Stimulated activated naive CD8-positive, alpha-beta T cell treated with anti-CD3 and anti-CD28 coated beads, Interleukin-15, Interleukin-2, amounts not matched to agents 100 U/mL and 50 U/mL, for 24 hours (primary cell): ENCODE measurements at places on chromosomes 7 and 10.

- DNase-seq: no peak
Measured at GRCh38 chr10:8112230-8112905, 57.9 kb downstream of the GATA3 start.

DNA sequence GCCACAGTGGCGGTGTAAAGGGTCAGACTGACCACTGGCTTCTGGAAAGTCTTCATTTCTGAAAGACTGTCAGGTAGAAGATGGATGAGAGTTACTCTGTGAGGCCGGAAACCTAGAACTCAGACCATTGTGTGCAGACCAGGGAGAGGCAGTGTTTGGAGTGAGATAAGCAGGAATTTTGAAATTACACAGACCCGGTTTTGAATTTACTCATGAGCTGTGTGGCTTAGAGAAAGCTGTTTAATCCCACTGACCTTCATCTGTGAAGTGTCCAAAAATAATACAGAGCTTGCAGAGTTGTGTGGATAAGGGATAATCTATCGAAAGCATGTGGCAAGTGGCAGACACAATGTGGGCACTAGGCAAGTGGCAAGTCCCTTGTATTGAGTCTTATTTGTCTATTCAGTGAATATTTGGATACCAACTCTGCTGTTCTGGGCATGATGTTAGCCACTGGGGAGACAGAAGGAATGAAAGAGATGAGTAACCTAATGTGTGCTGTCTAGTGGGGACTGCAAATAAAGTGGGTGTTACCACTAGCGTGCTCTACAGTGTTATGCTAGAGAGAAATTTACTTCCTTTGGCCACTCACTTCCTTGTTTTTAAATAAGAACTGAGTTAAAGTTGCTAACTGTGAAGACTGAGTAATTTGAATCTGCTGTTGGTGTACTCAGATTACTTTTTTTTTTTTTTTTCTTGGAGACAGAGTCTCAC lies 69.4 kb downstream of the KIAA1217 start:
- no peak for DNase-seq

GRCh38 chr7:118836933-118837332 lies 612.4 kb downstream of the ANKRD7 start:
- no peak for DNase-seq

DNA sequence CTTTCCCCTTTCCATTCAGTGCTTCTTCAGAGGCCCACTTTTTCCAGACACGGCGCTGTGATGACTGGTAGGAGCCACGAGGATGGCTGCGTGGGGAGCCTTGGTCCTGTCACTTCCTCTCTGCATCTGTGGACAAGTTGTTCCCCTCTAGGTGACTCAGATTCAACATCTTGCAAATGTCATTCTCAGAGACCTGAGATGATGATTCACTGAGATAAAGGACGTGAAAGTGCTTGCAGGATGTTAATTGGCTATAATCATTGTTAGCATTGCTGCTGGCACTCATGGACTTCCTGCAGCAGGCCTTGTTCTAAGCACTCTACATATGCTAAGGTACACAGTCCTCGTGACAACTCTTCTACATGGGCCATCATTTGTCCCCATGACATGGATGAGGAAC lies 489.8 kb upstream of the ZMIZ1 start:
- peak; percentile 72 for DNase-seq

- no peak for DNase-seq
Measured at GRCh38 chr7:76293407-76293901, 9.0 kb upstream of the HSPB1 start.

- DNase-seq: no peak
Measured at GRCh38 chr7:1027242-1028043, 16.9 kb upstream of the GPR146 start.

DNA sequence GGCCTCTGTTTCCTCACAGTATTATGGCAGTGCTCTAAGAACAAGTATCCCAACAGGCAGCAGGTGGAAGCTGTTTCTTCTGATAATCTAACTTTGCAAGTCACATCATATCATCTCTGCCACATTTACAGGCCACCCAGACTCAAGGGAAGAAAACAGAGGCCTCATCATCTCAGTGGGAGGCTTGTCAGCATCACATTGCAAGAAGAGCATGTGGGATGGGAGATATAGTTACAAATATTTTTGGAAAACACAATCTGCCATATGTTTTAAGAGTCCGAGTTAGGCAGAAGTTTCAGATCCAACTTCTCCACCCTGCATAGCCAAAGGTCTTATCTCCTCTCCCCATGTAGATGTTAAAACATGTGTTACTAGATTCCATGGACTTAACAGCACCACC lies 130.4 kb upstream of the PDE1C start:
- DNase-seq: no peak
